ENCODE measurements at places on chromosomes 16 and 17.

- DNase-seq, result no peak
These were observed 1187.6 kb upstream of the CDH8 start for GRCh38 chr16:63223851-63224250.

GRCh38 chr17:21104608-21105007 is 22.2 kb upstream of the DHRS7B start:
- no peak for DNase-seq

DNA sequence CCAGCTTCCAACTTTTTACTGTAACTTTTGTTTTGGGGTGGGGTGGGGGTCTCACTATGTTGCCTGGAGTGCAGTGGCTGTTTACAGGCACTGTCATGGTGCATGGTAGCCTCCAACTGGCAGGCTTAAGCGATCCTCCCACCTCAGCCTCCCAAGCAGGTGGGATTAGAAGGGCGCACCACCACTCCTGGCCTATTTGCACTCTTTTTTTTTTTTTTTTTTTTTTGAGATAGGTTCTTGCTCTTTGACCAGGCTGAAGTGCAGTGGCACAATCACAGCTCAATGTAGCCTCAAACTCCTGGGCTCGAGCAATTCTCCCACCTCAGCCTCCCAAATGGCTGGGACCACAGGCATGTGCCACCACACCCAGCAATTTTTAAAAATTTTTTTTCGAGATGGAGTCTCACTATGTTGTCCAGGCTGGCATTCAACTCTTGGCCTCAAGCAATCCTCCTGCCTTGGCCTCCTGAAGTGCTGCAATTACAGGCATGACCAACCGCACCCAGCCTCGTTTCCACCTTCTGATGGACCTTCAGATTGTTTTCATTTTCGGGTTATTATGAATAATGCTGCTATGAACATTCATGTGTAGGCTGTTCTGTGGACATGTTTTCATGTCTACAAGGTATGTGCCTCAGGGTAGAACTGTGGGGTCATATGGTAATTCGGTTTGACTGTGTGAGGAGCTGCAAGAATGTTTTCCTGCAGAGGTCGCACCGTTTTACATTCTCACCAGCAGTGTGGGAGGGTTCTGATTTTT is 10.9 kb downstream of the TRAP1 start:
- no peak for DNase-seq

GRCh38 chr16:56048425-56049105 is 142.7 kb upstream of the GNAO1 start:
- no peak for DNase-seq

- no peak for DNase-seq
These were observed 330.3 kb downstream of the SEC14L1 start for GRCh38 chr17:77470800-77471733.

- no peak for DNase-seq
These were observed 262.2 kb upstream of the PMFBP1 start for GRCh38 chr16:72434159-72434558.

GRCh38 chr16:76932541-76933211 is 258.3 kb upstream of the MON1B start:
- DNase-seq, result no peak

- no peak for DNase-seq
These were observed 178.8 kb downstream of the SOX9 start for GRCh38 chr17:72299592-72299991.

DNA sequence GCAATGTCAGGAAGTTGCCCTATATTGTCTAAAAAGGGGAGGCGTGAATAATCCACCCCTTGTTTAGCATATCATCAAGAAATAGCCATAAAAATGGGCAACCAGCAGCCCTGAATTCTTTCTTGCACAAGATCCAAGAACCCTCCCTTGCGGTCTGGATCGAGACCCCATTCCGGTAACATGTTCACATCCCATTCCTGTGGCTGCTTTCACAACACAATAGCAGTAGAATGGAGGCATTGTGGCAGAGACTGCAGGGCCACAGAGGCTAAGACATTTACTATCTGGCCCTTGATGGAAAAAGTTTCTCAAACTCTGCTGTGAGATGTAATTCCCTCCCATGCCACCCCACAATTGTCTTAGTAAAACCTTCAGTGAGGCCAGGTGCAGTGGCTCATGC is 73.2 kb downstream of the RMI2 start:
- no peak for DNase-seq

DNA sequence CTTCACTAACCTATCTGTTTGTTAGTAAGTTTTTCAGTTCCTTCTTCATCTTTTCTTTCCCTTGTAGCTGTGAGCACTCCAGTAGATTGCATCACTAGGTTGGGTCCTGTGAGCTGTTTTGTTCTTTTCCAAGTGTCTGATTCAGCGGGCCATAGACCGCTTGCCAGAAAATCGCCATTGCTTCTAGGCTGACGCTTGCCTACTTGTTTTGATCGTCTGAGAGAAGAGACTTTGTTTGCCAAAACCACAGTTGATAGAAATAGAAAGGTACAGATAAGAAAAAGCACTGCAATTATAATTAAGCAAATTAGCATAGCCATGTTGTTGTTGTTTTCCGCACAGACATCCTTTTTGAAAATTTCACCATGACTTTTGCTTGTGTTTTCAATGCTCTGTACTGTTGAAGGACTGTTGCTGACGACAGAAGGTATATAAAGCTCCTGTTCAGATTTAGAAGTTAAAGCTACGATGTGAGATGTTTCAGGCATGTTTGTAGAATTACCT is 3.1 kb downstream of the EVI2A start:
- no peak for DNase-seq

DNA sequence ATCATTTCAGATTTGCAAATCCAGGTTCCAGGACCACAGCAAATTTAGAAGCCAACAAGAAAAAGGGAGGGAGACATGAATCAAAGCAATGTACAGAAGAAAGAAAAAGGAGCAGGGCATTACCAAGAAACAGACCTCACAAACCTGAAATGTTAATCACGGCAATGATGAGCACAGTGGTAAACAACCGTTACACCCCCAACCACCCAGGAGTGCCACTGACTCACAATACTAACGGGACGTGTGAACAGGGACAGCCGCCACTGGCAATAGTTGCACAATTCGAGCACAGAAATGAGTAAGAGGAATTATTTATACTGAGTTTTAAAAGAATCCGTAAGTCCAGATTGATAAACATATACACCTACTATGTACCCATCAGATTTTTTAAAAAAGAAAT is 13.8 kb downstream of the USP22 start:
- DNase-seq, result peak; percentile 80

DNA sequence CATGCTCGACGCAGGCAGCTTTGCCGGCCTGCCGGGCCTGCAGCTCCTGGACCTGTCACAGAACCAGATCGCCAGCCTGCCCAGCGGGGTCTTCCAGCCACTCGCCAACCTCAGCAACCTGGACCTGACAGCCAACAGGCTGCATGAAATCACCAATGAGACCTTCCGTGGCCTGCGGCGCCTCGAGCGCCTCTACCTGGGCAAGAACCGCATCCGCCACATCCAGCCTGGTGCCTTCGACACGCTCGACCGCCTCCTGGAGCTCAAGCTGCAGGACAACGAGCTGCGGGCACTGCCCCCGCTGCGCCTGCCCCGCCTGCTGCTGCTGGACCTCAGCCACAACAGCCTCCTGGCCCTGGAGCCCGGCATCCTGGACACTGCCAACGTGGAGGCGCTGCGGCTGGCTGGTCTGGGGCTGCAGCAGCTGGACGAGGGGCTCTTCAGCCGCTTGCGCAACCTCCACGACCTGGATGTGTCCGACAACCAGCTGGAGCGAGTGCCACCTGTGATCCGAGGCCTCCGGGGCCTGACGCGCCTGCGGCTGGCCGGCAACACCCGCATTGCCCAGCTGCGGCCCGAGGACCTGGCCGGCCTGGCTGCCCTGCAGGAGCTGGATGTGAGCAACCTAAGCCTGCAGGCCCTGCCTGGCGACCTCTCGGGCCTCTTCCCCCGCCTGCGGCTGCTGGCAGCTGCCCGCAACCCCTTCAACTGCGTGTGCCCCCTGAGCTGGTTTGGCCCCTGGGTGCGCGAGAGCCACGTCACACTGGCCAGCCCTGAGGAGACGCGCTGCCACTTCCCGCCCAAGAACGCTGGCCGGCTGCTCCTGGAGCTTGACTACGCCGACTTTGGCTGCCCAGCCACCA is 9.7 kb downstream of the VASN start:
- DNase-seq, result no peak

DNA sequence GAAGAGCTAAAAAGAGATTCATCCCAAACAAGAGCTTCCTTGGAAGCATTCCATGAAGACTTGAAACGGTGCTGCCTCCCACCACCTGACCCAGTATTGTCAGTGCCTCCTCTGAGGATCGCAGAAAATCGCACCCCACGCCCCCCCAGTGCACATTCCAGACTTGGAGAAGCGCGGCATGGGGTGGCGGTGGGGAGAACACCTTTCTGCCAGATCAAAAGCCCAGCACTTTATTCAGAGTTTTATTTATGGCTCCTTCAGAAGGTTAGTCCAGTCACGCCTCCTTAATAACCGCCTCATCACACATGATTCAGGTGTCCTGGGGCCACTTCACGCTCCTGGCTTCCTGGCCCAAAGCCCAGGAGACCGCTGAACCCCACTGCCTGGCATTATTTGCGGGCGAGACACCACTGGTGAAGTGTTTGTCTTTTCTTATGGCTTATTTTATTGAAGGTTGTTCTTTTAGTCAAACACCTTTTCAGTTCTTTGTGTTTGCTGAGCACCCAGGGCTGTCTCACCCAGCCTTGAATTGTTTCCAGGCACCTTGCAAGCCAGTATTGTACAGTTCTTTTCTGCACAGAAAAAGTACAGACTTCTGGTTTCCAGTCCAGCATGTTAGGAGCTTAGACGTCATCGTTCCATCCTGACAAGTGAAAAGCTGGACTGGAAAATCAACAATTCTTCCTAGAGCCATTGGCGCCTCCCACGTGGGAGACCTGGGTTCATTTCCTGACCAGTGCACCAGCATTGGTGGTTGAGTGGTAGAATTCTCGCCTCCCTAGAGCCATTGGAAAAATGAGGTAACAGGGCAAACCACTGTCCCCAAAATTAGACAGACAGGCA is 79.6 kb upstream of the CACNG5 start:
- no peak for DNase-seq

GRCh38 chr17:56152874-56153602 is at the start of gene ANKFN1:
ANKFN1 (plus strand) TSS chr17:56153475; CDS start chr17:56212668, 59,193 bp downstream.
- no peak for DNase-seq
